ENCODE measurements at places on chromosomes 6 and 20. TPM values are rescaled to one million over a fixed set of nuclear protein-coding genes. Genes with fewer than 3 reads are reported as not detected.

Gene BPIFB1
- total RNA-seq = not detected

Gene C6orf163
- 1.5 TPM for total RNA-seq

Gene KCNK16
- total RNA-seq = not detected

Gene THBS2
- total RNA-seq = 22.5 TPM

DNA sequence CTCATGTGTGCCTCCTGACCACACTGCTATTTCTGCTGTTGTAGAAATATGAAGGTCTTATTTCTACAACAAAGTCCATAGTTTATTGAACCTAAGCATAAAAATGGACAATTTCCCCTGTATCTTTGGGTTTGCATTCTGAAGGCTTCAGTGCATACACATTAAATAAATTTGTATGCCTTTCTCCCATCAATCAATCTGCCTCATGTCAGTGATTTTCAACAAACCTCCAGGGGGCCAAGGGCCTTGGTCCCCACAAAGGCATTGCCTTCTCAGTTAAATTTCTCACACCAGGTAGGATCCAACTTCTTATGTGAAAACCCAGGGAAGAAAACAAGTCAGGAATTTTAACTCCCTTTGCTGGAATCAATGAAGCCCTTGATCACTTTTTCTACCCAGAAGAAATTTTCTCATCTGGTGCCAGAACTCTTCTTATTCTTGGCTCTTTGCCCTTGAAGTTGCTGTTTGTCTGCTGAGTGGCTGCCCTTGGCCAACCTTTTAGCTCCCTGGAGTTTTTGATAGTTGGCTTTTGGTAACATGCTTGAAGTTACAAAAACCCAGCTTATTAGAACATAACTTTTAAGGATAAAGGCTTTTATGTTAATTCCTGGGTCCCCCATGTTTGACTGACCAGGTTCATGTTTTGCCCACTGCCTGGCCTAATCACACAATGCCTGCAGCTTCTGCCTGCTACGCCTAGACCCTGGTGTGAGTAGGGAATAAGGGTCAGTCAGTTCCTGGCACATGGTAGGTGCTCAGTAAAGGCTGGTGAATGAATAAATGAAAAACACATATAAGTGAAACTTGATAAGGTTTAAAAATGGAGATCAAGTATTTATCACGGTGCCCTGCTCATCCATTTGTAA, 37.0 kb downstream of the SHLD1 start:
- no peak overlapping the region for H3K4me3 ChIP-seq
- H3K27me3 ChIP-seq = no peaks in the 10 kb centered on the region
- H3K27ac ChIP-seq = no peak overlapping the region
- H3K4me1 ChIP-seq = no peaks in the 10 kb centered on the region
- DNase-seq = no peak
- H3K36me3 ChIP-seq = no peaks in the 10 kb centered on the region

DNA sequence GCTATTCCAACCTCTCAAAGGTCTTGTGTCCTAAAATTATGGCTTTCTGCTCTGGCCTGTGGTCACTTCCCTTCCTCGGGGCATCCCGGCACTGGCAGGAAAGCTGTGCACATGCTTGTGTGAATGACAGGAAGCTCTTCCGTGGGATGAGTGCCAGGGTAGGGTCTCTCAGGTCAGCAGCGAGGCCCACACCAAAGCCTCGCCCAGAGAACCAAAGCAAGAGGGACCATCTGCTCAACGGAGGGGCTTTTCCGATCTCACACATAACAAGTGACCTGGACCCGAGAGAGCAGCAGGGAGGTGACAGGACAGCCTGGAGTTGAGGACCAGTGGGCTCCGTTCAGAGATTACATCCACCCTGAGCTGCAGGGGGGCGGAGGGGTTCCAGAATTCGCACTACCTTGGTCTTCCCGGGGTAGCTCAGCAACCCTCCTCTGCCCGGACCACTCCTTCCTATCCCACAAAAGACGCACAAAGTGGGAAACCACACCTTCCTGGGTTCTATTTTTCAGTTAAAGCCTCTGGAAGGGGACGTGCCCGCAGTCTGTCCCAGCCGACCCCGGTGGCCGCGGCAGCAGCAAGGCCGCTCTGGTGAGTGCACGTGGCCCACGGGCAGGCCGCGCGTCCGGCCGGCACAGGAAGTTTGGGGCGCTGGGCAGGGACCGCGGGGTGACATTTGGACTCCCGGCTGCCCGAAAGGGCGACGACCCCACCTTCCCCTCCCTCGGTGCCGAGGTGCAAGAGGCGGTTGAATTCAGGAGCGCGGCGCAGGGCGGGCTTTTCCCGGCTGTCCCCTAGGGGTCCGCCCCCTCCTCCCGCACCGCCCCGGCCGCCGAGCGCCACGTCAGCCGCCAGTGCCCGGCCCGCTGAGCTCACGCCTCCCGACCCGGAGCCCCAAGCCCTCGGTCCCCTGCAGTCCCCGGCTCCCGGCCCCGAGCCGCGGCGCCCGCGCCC, 988 bp downstream of the TXNDC5 start:
- H3K27ac ChIP-seq = no peak overlapping the region
- H3K27me3 ChIP-seq = peaks cover 6% of the 10 kb centered on the region
- H3K36me3 ChIP-seq = no peaks in the 10 kb centered on the region
- DNase-seq = no peak
- H3K4me1 ChIP-seq = peaks cover 2% of the 10 kb centered on the region

- H3K4me1 ChIP-seq = no peaks in the 10 kb centered on the region
- H3K4me3 ChIP-seq = no peak overlapping the region
- no peaks in the 10 kb centered on the region for H3K36me3 ChIP-seq
- no peak overlapping the region for H3K27ac ChIP-seq
- DNase-seq = no peak
- no peaks in the 10 kb centered on the region for H3K27me3 ChIP-seq
Observed at GRCh38 chr6:150690681-150691080, 91.0 kb downstream of the PLEKHG1 start.

GRCh38 chr6:48957781-48958180, 505.3 kb downstream of the MMUT start:
- H3K4me1 ChIP-seq = no peaks in the 10 kb centered on the region
- no peak for DNase-seq
- no peak overlapping the region for H3K4me3 ChIP-seq
- no peak overlapping the region for H3K27ac ChIP-seq
- no peaks in the 10 kb centered on the region for H3K27me3 ChIP-seq
- no peaks in the 10 kb centered on the region for H3K36me3 ChIP-seq

DNA sequence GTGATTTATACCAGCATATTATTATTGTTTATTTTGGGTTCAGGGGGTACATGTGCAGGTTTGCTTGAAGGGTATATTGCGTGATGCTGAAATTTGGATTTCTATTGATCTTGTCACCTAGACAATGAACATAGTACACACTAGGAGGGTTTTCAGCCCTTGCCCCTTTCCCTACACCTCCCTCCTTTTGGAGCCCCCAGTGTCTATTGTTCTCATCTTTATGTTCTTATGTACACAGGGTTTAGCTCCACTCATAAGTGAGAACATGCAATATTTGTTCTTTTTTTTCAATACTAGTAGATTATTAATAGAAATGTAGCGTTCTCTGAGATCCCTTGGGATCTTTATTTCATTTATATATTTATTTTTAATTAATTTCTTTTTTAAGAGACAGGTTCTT, 79.2 kb upstream of the MRAP2 start:
- DNase-seq = no peak
- no peak overlapping the region for H3K27ac ChIP-seq
- H3K4me3 ChIP-seq = no peak overlapping the region
- no peaks in the 10 kb centered on the region for H3K36me3 ChIP-seq
- peaks cover 2% of the 10 kb centered on the region for H3K4me1 ChIP-seq

DNA sequence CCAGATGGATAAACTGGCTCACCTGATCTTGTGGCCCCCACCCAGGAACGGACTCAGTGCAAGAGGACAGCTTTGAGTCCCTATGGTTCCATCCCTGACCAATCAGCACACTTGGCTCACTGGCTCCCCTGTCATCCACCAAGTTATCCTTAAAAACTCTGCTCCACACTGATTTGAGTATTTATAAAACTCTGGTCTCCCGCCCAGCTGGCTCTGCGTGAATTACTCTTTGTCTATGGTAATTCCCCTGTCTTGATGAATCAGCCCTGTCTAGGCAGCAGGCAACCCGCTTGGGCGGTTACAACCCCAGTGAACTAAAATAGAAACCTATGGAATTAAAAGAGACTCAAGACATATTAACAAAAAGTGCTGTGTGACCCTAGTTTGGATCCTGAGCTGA, 38.1 kb upstream of the CD83 start:
- peaks cover 4% of the 10 kb centered on the region for H3K4me1 ChIP-seq
- no peak overlapping the region for H3K4me3 ChIP-seq
- no peaks in the 10 kb centered on the region for H3K36me3 ChIP-seq
- no peak for DNase-seq
- H3K27me3 ChIP-seq = no peaks in the 10 kb centered on the region

DNA sequence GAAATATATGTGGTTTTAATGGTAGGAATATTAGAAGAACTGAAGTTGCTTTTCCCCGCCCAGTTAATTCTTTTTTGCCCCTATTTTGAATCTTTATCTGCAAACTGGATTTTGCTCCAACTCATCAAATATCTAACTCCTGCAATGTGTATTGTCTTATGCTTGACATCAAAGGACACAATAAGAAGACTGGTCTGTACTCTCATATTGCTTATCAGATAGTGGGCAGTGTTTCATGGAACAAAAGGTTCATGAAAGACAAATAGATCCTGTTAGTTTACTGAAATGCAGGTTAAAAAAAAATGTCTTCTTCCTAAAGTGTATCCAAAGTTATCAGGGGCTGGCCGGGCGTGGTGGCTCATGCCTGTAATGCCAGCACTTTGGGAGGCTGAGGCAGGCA, 27.7 kb upstream of the GTF3C6 start:
- H3K4me3 ChIP-seq = no peak overlapping the region
- H3K36me3 ChIP-seq = no peaks in the 10 kb centered on the region
- no peak overlapping the region for H3K27ac ChIP-seq
- H3K4me1 ChIP-seq = no peaks in the 10 kb centered on the region

GRCh38 chr6:110620065-110620464, 143.7 kb upstream of the SLC22A16 start:
- H3K4me3 ChIP-seq = no peak overlapping the region
- DNase-seq = no peak
- no peak overlapping the region for H3K27ac ChIP-seq
- H3K36me3 ChIP-seq = peaks cover 13% of the 10 kb centered on the region
- H3K27me3 ChIP-seq = no peaks in the 10 kb centered on the region

Measured in H1 (cell line).